ENCODE measurements at places on chromosomes 6 and 20.

DNA sequence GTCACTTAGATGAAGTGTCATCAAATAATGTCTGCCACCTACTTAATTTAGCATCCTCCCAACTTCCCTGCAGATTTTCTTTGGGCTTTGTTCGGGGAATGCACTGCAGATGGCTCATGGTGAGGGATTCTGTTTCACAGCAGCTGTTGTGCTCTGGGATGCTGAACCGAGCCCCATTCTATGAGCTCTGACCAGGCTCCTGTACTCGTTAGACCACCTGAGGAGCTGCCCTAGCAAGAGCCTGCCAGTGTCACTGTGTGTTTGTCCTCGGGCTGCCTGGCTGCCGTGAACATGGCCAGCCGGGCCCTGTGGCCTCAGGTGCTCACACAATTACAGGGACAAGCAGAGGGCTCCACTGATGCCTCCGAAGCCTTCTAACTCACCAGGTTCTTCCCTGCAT, 238.8 kb upstream of the ECI2 start:
- DNase-seq: no peak

DNA sequence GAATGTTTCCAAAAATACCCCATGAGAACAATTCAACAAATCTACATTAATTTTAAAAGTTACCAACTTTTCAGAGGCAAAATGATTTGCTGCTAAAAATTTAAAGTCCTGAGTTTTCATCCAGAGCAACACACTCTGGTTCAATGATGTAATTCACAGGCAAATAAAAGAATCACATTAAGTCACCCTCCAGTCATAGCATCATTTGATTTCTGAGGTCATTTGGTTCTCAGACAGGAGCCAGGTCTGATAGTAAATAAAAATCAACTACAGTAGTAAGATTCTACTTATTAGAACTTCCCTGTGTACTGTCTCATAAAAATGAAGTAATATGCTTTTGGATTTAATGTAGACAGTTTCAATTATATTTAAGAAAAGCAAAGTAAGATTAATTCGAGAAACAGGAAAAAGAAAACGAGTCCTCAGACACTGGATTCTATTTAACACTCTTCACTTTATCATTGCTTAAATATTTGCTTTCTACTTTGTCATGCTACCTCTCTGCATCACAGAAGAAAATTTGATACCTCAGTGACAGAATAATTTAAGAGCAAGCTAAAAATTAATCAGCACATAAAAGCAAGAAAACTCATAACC, 25.8 kb downstream of the MAP7 start:
- DNase-seq: no peak

GRCh38 chr6:122548820-122549219, 61.4 kb upstream of the PKIB start:
- DNase-seq: no peak

DNA sequence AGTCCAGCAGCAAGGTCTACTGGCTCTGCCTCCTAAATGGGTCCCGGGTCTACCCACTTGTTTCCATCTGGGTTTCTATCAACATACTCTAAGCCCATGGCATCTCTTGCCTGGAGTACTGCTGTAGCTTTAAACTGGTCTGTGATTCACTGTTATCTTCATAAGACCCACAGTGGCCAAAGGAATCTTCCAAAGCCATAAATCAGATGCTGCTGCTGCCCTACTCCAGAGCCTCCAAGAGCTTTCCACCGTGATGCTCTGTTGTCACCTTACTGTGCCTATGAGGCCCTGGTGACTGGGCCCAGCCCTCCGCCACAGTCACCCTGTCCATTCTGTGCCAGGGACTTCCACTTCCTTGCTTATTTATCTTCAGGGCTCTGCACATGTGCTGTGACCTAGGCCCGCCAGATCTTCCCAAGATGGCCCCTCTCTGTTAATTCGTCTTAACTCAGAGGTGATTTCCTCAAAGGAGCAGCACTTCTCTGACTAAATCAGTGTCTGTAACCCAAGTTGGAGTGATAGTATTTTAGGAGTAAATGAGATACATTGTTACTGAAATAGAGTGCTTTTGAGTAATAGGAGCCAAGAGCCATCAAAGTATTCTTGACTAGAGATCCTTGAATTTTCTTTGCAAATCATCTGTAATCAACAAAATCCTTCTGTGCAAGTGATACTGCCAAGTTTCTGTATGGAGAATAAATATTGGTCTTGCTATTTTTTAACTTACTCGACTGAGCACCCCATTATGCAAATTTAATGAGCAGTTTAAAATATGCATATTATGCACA, 102.5 kb downstream of the PPP1R14C start:
- no peak for DNase-seq

DNA sequence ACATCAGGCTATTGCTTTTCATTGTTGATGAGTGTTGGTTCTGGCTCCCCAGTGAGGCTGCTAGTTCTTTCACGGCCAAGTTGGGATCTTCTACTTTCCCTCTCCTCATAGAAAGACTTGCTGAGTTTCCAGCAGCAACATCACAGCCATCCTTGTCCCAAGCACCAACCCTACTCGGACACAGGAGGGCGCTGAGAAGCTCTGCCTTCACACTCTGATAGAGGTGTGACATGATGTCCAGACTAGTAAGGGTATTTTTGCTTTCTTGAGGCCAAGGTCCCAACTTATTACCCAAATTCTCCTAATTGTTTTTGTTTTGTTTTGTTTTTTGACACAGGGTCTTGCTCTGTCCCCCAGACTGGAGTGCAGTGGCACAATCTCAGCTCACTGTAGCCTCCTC, 3.0 kb upstream of the GCM1 start:
- no peak for DNase-seq

DNA sequence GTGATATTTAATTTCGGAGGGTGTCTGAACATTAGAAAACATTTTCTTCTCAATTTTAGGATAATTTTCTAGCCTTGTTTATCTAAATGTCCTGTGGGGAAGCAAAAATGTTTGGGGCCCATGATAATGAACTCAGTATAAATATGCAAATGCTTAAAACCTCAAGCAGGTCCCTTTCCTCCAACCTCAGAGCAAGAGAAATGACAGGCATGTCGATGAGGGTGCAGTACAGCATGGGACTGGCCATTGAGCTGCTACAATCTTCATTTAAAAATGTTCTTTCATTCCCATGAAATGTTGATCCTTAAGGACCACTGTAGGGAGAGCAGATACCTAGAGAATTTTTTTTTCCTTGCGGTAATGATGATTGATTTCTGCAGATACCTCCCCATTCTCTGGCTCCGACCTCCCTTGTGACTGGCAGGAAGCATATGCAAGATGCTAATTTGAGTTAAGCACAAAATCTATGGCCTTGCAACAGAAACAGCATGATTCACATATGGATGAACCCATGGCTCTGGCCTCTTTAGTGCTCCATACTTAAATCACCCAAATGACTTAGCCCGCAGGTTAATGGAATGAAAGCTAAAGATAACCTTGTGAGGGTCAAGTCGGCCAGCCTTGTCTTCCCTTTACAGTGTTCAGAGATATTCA, 243.3 kb downstream of the SOX4 start:
- DNase-seq: no peak

- DNase-seq: no peak
Observed at GRCh38 chr6:38498805-38499445, 140.8 kb downstream of the BTBD9 start.

DNA sequence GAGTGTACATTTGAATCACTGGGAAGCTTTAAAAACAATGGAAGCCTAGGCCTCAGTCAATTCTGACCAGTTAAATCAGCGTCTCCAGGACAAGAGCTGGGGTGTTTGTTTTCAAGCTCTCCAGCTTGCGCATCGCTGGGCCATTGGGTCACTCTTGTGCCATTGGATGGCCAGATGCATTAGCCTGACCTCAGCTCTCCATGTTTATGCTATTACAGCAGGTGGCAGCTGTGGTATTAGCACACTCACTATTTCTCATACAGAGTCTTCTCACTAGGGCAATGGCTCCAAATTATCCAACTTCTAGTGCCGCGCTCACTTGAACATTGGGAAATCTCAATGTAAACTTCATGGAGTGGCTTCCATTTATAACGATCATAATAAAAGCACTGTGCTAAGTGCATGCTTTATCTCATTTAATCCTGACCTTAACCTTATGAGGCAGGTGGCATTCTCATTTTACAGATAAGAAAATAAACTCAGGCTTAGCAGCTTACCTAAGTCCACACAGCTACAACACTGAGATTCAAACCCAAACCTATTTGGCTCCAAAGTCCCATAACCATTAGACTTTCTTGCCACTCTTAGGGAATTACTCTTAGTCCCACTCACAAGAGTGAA, 108.8 kb downstream of the PPP1R14C start:
- DNase-seq: no peak

DNA sequence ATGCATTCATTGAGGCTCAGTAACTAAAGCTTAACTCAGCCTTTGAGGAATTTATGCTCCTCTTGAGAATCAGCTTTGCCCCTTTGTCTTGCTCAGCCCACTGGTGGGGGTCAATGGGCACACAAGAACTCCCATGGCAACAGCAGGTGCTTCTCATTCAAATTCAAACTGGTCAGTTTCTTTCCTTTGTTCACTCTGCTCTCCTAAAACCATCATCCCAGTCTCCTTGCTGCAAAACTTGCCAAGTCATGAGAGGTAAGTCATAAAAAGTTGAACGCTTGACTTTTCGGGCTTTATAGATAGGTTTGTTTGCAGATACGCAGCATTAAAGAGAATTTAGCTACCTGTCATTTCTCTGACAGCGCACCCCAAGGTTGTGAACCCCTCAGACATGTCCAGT, 146.8 kb downstream of the TFAP2A start:
- DNase-seq: no peak

DNA sequence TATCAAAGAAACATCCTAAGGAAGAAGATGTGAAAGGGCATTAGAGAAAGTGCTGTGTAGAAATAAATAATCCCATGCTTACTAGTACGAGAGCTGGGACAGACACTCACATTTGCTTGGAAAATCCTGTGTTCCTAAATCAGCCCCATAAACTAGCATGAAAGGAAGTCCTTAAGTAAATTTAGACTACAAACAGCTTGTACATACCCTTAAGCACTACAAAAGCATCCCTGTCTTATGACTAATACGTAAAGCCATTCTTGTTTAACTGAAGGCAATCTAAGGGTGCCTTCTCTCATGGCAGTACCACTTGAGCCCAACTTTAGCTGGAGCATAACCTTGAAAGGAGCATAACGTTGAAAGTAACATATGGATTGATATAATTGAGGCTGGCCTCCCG, 15.4 kb upstream of the FOXQ1 start:
- DNase-seq: no peak

DNA sequence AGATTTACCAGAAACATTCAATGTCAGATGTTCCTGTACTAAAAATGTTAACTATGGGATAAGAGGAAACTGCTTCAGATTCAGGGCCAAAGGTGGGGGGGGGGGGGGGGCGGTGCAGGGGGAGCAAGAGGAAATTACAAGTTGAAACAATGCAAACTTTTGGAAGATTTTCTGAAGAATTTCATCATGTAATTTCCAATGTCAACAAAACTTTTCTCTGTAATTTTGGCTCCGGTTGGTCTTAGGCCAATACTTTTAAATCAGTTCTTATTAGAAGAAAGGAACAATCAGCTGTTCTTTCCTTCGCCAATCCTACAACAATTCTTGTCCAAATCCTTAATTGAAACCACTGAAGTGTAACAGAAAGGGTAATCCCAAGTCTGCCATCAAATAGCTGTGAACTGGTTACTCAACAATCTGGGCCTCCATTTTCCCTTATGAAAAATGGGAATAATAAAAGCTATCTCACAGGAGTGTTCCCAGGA, 13.1 kb downstream of the UQCC1 start:
- DNase-seq: no peak

GRCh38 chr6:163863565-163863964, 449.0 kb downstream of the QKI start:
- no peak for DNase-seq
